ENCODE measurements at places on chromosomes 3 and 15.

DNA sequence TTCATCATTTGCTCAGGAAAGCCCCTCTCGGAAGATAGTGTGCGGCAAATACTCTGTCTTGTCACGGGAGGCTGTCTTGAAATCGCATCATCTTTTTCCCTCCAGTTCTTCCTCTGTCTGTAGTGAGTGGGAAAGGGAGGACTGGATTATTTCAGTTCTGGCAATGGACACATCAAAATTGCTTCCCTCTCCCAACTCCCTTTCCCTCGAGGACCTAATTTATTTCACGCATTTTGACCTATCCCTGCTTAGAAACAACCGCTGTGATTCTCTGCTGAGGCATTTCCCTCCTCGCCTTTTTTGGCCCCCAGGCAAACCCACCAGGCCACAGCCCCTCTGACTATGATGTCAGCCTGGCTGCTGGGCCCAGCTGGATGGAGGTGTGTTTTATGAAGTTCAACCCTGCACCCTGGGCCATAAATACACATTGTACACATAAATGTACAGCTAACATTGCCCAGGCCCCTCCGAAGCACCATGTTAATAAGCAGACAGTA lies 138.7 kb upstream of the LRTM1 start:
- no peak for DNase-seq

- DNase-seq = no peak
Observed at GRCh38 chr3:180617049-180617448, 15.1 kb downstream of the TTC14 start.

DNA sequence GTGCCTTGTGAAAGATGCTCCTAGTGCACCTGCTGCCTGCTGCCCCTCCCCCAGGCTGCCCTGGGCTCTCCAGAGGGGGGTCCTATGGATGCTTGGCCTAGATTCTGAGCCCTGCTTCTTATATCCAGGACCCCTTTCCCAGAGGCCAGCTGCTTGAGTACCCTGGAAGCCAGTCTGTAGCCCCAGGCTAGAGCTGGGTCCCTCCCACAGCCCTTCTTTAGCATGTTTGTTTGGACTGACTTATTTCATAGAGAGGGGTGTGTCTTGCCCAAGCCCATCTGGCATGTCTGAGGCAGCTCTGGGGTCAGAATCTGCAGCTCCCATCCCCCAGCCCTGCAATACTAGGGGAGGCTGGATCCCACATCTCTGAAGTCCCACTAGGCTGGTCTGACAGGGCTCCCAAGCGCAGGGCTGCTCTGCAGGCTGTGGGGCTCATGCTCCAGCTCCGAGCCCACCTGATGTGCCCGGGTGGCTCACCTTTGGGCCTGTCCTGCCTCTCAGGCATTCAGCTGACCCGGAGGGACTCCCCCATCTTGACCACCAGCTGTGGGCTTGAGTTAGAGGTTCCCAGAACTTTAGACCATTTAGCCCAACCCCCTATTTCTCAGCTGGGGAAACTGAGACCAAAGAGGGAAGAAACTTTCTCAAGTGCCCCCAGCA lies 3.1 kb downstream of the CHRNB4 start:
- DNase-seq = no peak

- DNase-seq = no peak
Observed at GRCh38 chr3:146542179-146542578, 2.2 kb downstream of the PLSCR1 start.

DNA sequence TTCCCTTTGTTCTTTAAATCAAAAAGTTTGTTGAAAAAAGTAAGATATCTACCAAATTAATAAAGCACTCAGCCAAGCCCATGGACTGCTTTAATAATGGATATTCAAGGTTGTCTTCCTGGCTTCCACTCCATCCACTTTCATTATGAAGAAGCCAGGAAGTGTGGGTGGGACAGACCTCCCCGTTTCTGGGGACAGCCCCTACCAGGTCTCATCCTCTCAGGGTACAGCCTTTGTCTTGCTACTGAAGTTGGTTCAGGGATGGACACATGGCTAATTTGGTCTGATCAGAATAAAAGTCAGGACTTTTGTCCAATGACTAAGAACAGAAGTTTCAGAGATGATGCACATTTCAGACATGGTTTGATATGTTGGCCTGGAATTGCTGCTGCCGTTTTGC lies 32.6 kb downstream of the CCNB2 start:
- DNase-seq = no peak

- DNase-seq = no peak
Observed at GRCh38 chr3:174710612-174711011, 148.5 kb upstream of the NAALADL2 start.

- DNase-seq = no peak
Observed at GRCh38 chr3:107704477-107704876, 181.7 kb downstream of the BBX start.

- no peak for DNase-seq
Observed at GRCh38 chr15:47470983-47471382, 246.3 kb upstream of the SEMA6D start.

- DNase-seq = no peak
Observed at GRCh38 chr15:51499379-51499976, 123.1 kb downstream of the DMXL2 start.

DNA sequence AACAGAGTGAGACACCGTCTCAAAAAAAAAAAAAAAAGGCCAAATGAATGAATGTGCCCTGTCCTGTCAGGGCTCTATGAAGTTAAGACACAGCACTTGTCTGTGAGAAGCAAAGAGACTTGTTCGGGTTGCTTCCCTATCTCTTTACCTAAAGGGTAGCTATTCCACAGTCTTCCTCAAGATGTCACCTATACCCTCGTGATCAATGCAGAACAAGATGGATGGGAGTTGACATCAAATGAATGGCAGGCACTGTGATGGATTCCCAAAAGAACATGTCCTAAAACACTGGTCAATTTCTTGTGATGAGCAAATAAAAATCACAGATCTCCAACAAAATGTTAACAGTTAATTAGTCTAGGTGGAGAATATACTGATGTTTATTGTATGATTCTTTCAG lies 9.5 kb downstream of the TADA3 start:
- no peak for DNase-seq

- DNase-seq = no peak
Observed at GRCh38 chr3:142276781-142277180, 51.4 kb upstream of the GK5 start.

DNA sequence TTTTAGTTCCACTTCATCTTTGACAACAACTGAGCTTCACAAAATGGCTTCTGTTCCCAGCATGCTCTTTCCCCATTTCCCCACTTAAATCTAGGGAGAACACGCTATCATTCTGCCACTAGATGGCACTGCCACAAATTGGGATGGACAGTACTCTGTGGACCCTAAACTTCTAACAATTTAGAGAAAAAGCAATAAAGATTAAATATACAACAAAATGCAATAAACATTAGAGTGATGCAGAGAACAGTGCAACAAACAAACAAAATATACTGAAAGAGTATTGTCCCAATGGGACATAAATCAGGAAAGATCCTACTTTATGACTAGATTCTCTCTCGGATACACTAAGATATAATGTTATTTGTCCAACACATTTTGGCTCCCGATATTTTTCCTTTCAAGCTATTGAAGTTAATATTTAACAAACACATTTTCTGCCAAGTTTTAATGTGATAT lies 169.7 kb upstream of the TMCO5A start:
- no peak for DNase-seq

Measured in cortex of kidney (tissue), 1 donor.